ENCODE measurements at places on chromosomes 12 and 14. TPM values are rescaled to one million over a fixed set of nuclear protein-coding genes. Genes with fewer than 3 reads are reported as not detected.
A peak's percentile ranks its signal among the peaks of the same experiment; 100 is the strongest.

DNA sequence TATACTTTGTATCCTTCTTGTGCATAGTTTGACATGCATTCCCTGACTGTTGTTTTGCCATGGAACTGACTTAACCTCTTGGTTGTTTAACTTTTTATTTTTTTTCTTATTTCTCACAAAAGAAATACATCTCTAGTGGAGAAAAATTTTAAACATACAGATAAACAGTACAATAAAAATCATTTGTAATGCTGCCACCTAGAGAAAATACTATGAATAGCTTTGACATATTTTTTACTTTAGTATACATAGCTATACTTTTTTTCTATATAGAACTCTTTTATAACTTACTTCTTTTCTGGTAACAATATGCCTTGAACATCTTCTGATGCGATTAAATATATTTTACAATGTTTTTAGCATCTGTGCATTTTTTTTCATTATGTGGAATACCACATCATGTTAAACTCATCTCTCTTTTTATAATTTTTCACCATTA, 184.5 kb downstream of the AKAP6 start:
- no peak for DNase-seq

- no peak for DNase-seq
These were observed 109.1 kb downstream of the DYRK2 start for GRCh38 chr12:67757651-67758050.

DNA sequence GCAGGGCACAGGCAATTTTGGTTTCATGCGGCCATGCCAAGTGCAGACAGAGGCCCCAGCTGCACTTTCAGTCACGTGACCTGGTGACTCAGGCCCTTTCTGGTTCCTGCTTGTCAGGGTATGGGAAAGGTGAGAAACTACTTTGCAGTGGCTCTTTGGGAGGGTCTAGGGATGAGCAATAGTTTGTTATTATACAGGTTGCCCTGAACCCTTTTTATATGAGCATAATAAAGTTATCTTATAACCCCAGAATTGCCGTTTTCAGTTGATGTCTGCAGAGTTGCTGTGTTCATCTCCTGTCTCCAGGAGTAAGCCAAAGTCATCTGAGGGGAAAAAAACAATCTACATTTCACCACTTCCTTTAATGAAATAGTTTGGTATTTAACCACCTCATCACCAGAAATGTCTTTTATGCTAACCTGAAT, 30.9 kb upstream of the EMP1 start:
- DNase-seq = peak; percentile 40

Gene PPP4R4
- total RNA-seq = 0.47 TPM

GRCh38 chr12:6872073-6873048, 742 bp downstream of the SPSB2 start:
- DNase-seq = peak; percentile 94

DNA sequence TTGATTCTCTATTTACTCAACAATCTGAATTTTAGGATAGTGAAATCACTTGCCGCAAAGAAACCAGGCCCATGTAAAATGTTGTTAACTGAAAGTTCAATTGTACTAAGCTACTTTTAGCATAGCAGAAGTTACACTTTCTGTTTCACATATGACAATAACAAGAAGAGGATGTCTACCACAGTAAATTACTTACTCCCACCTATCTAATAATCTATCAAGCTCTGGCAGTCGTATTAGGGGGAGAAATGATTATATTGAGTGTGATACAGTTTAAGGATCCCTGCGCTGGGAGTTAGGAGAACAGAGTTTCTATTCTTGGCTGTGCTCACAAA, 66.5 kb upstream of the CAND1 start:
- no peak for DNase-seq

GRCh38 chr12:130768120-130768519, 52.0 kb upstream of the RIMBP2 start:
- no peak for DNase-seq

Gene PRB2
- total RNA-seq = not detected

Gene HNF1A
- 6.7 TPM for total RNA-seq

GRCh38 chr14:80996049-80996901, 40.9 kb downstream of the TSHR start:
- DNase-seq = peak; percentile 24

Gene KCNMB4
- 3.9 TPM for total RNA-seq

Gene TIMM9
- total RNA-seq = 32.8 TPM

Gene OLR1
- 6.7 TPM for total RNA-seq

Gene KRT81
- not detected for total RNA-seq

Gene PAPLN
- 132 TPM for total RNA-seq

- no peak for DNase-seq
These were observed 29.1 kb upstream of the AEBP2 start for GRCh38 chr12:19410211-19410610.

- no peak for DNase-seq
These were observed 80.5 kb downstream of the FBXW8 start for GRCh38 chr12:116990971-116991966.

Gene PTGDR
- 3.1 TPM for total RNA-seq

GRCh38 chr14:38553586-38553985, 297.7 kb upstream of the CLEC14A start:
- no peak for DNase-seq

Gene DTX3
- 34.5 TPM for total RNA-seq
